Tibial artery (tissue), 4 donors: ENCODE measurements at places on chromosomes 5 and 9.

GRCh38 chr9:72960446-72960845, 7.6 kb upstream of the ALDH1A1 start:
- H3K36me3 ChIP-seq = no peaks in the 10 kb centered on the region
- H3K4me1 ChIP-seq = no peaks in the 10 kb centered on the region
- H3K4me3 ChIP-seq = no peak overlapping the region

DNA sequence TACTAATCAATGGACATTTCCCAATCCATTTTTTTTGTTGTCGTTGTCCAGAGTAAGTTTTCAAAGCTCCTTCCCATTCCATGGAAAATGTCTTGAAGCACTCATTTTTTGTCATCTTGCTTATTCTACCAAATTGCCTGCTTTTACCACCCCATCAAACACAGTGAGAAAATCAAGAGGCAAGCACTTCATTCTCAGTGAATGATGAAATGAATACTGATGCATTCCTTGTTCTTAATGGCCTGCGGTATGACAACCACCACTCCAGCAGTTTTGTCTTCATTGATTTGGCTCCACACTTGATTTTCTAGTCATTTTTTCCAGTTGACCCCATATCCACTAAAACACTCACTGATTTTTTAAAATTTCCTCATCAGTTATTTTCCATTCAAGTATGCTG, 193.5 kb upstream of the ANKH start:
- H3K4me3 ChIP-seq = no peak overlapping the region
- no peak overlapping the region for H3K27ac ChIP-seq
- no peaks in the 10 kb centered on the region for H3K27me3 ChIP-seq
- no peaks in the 10 kb centered on the region for H3K36me3 ChIP-seq
- DNase-seq = no peak

- H3K36me3 ChIP-seq = peaks cover 59% of the 10 kb centered on the region
- H3K4me1 ChIP-seq = no peaks in the 10 kb centered on the region
- no peak overlapping the region for H3K27ac ChIP-seq
- no peak overlapping the region for H3K4me3 ChIP-seq
Measured at GRCh38 chr5:6757414-6757969, 44.3 kb downstream of the TENT4A start.

GRCh38 chr5:64653766-64654560, 36.3 kb upstream of the SHISAL2B start:
- H3K4me3 ChIP-seq = no peak overlapping the region
- H3K27me3 ChIP-seq = no peaks in the 10 kb centered on the region
- no peak overlapping the region for H3K27ac ChIP-seq
- DNase-seq = no peak

DNA sequence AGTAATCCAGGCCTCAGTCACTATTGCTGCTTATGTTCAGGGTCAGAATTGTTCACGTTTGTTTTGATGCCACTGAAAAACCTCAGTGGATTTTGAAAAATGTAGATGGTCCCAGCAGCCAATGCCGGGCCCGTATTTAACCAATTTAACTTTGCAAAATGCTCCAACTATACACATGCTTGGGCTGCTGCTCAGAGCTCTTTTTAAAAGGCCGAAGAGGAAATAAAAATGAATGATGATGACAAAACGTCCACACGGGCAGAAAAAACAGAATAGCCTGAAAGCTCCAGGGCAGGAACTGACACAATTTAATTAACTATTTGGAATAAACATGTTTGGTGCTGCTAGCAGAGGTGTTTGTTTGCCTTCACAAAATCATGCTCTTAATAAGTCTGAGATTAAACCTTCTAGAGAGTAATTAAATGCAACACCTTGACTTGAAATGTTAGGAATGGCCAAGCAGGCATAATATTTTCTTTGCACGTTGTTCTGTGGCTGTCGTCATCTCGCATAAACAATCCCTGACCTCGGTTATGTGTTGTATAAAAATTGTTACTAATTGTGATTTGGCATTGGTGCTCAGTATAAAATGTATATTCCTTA, 152.7 kb downstream of the SLIT3 start:
- no peaks in the 10 kb centered on the region for H3K27me3 ChIP-seq
- H3K4me3 ChIP-seq = no peak overlapping the region
- H3K27ac ChIP-seq = no peak overlapping the region
- H3K36me3 ChIP-seq = no peaks in the 10 kb centered on the region
